ENCODE measurements at places on chromosomes 5 and 9. TPM values are rescaled to one million over a fixed set of nuclear protein-coding genes. Genes with fewer than 3 reads are reported as not detected.
A peak's percentile ranks its signal among the peaks of the same experiment; 100 is the strongest.

The FCN2 gene
- 0.33 TPM for polyA plus RNA-seq

DNA sequence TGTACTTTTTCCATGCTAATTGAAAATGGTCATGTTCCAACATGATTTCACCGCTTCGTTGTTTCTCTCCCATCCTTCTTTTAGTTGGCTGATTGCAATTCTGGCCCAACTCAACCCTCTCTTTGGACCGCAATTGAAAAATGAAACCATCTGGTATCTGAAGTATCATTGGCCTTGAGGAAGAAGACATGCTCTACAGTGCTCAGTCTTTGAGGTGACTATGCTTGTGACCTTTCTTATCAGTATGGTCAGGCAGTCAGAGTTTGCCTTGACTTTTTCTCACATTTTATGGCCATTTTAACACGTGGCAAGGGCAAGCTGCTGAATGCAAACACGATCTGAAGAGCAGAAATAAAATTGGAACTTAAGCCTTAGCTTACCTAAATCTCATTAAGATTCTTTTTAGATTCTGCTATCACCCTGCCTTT, 36.0 kb upstream of the CREBRF start:
- no peak for DNase-seq

- DNase-seq: no peak
These were observed 30.2 kb downstream of the EFCAB9 start for GRCh38 chr5:172223901-172224873.

DNA sequence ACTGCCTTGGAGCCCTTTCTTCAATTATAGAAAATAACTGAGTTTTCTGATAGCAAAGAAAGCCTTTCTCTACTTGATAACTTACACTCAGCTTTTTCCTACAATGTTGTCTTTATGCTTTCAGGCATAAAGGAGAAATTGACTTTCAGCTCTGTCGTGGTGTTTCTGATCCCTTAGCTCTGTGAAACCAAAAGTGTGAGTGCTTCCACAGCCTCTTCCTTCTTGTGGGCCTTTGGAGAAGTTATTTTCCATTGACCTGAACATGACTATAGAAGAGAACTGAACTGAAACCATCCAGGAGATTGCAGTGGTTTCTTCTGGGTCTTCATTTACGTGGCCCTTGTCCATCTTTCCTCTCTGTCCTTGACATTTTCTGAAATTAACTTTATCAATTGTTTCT, 59.5 kb upstream of the EQTN start:
- no peak for DNase-seq

The SLC6A18 gene
- 5.1 TPM for polyA plus RNA-seq

DNA sequence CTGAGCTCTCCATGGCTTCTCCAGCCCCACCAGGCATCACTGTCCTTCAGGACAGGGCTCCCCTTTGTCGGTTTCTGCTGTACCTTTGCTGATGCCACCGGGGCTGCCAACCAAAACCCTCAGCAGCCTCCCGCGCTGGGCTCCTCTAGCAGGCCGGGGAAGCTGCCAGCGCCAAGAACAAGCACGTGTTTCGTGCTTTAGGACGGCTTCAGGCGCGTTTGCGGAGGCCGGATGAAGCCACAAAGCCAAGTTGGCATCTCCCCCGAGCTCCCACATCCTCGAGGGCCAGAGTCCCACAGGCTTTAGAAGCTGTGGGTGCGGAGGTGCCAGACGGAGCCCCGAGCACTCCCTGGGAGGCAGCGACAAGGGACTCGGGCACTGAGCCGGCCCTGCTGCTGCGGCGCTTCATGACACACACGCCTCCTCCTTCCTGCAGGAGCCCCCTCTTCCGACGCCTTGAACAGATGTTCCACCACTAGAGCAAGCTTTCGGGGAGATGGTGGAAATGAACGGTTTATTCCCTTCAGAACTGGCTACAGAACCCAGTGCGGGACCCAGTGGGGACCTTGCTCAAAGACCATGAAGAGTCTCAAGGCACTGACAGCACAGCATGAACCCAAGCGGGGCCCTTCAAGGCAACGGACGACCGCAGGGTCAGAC, 36.7 kb downstream of the SARDH start:
- no peak for DNase-seq

- no peak for DNase-seq
These were observed 12.6 kb upstream of the CCNG1 start for GRCh38 chr5:163424836-163425235.

GRCh38 chr9:5800969-5801738, 31.8 kb downstream of the ERMP1 start:
- no peak for DNase-seq

DNA sequence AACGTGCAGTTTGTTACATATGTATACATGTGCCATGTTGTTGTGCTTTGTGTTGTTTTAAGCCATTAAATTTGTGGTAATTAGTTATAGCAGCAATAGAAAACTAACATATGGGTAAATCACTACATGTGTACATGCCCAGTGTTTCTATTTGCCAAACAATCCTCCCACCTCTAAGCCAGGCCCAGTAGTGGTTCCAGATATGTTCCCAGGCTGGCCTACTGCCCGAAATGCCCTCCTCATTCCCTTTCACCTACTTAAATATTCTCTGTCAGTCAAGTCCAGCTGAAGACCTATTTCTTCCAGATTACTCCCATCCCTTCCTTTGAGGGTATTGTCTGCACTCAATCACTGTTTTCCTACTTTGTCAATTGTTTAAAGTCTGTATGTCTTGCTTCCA, 24.1 kb upstream of the AGGF1 start:
- DNase-seq: no peak

DNA sequence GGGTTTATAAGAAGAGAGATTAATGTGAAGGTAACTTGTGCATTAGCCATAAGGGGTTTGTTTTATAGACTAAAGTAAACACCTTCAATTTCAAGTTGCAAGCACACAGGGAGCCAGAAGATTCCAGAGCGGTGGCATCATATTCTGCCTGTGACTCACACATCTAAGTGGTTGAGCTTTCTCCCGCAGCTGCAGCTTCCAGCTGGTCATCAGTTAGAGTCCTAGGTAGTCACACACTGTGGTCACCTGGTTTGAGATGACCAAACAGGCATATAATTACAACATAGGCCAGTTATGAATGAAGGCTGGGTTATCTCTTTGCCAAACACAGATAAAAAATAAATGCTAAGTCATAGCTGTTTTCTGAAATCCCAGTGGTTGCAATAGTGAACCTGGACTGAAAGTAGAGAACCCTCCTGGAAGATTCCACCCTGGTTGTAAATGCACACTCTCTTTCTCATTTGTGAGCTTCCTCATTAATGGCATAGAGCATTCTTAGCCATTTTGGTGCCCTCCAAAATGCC, 171.3 kb downstream of the GDNF start:
- no peak for DNase-seq

- no peak for DNase-seq
These were observed 47.4 kb upstream of the ATG10 start for GRCh38 chr5:81924442-81924841.

- no peak for DNase-seq
These were observed 141.5 kb upstream of the FER start for GRCh38 chr5:108606185-108606584.

- no peak for DNase-seq
These were observed 5.6 kb upstream of the ARL15 start for GRCh38 chr5:54315736-54316528.

The TIMD4 gene
- polyA plus RNA-seq: 0.38 TPM

The IL9 gene
- not detected for polyA plus RNA-seq

GRCh38 chr5:34849253-34849652, 10.3 kb downstream of the TTC23L start:
- DNase-seq: no peak

- no peak for DNase-seq
These were observed 23.7 kb upstream of the PRDM12 start for GRCh38 chr9:130640681-130641080.

The GPR150 gene
- polyA plus RNA-seq: 0.11 TPM

GRCh38 chr5:127564002-127564769, 46.7 kb downstream of the PRRC1 start:
- DNase-seq: peak; percentile 37
